ENCODE measurements at places on chromosomes 3 and 15. TPM values are rescaled to one million over a fixed set of nuclear protein-coding genes. Genes with fewer than 3 reads are reported as not detected.

The TRH gene
- total RNA-seq: not detected

The GOLGA8B gene
- 709 TPM for total RNA-seq

The CHRNB4 gene
- total RNA-seq: not detected

The ZNF385D gene
- total RNA-seq: 3.9 TPM

The ANKRD28 gene
- 37.1 TPM for total RNA-seq

The CELF6 gene
- 4.2 TPM for total RNA-seq

The PATL2 gene
- total RNA-seq: 1.0 TPM

The PLSCR2 gene
- not detected for total RNA-seq

The LCTL gene
- total RNA-seq: not detected

The NRROS gene
- total RNA-seq: 0.66 TPM

The GOLGA6L9 gene
- total RNA-seq: 5.2 TPM

The TM4SF18 gene
- 13.2 TPM for total RNA-seq

The SLC35G2 gene
- total RNA-seq: 7.8 TPM

The MCTP2 gene
- 31.6 TPM for total RNA-seq

The RETNLB gene
- total RNA-seq: not detected

The SPINK8 gene
- not detected for total RNA-seq

The CRYGS gene
- total RNA-seq: 3.6 TPM

The PSMA4 gene
- 51.6 TPM for total RNA-seq

The GATA2 gene
- 11.7 TPM for total RNA-seq

The CGNL1 gene
- total RNA-seq: 24.7 TPM

The ACAN gene
- total RNA-seq: not detected

The LRRIQ4 gene
- total RNA-seq: not detected

All from body of pancreas (tissue), 4 donors.